ENCODE measurements at places on chromosomes 13 and 19. TPM values are rescaled to one million over a fixed set of nuclear protein-coding genes. Genes with fewer than 3 reads are reported as not detected.

The SKA3 gene
- not detected for polyA plus RNA-seq

The SLAIN1 gene
- 0.75 TPM for polyA plus RNA-seq

GRCh38 chr13:30692113-30692512, 43.2 kb upstream of the ALOX5AP start:
- no peak for DNase-seq

- no peak for DNase-seq
Observed at GRCh38 chr13:106355866-106356265, 179.6 kb downstream of the EFNB2 start.

The FCHO1 gene
- polyA plus RNA-seq = 13.4 TPM

GRCh38 chr13:79692846-79693245, 211.9 kb downstream of the NDFIP2 start:
- DNase-seq = no peak

DNA sequence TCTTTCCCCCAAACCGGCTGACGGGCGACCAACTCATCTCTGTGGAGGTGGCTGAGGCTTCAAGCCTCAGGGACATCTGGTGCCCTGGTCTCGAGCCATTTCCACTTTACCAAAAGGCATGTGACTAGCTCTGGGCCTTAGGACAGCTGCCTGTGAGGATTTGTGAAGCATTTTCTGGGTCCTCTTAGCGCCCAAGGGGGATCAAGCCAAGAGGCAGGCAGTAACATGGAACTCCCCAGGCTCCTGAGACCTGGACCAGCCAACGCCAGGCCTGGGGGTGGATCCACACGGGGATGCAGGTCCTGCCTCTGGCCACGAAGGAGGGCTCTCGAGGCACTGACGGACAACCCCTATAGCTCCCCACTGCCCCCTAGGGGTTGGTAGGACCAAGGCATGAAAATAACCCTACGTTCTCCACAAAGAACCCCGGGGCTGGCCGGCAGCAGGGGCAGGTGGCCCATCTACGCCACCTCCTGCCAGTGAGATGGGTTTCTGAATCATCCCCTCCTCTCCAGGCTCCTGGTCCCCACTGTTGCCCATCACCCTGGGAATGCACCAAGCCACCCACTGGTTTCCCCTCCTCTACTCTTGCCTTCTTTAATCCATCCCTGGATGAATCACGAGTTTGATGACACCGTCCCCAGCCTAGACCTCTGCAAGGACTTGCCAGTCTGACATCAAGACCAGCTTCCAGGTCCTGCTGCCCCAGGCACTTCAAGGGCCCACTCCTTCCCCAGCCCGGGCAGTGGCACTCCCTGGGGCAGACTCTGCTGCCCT, 7.0 kb upstream of the MYDGF start:
- peak; percentile 10 for DNase-seq

- DNase-seq = peak; percentile 15
Observed at GRCh38 chr19:10289836-10290356, at the start of gene ICAM5. Gene ICAM5, plus strand, starts transcription at chr19:10289952. Its CDS starts 92 bp downstream, at chr19:10290044.

- DNase-seq = no peak
Observed at GRCh38 chr19:31306006-31306753, 43.1 kb downstream of the TSHZ3 start.

DNA sequence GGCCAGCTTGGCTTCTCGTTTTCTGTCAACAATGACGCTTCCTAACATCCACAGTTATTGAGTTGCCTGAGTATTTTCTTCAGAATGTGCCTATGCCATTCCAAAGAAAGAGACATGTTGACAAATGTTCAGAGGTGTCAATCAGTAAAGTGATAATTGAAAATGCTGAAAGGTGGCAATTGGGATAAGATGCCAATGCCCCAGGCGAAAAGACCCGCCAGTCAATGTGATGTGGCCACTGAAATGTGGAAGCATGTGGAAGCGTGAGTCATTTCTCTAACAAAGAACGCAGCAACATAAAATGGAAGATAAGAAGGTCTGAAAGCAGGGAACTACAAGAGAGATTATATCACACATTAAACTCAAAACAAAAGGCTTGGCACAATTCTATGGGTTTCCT, 882.2 kb upstream of the SLC10A2 start:
- no peak for DNase-seq

The ZNF571 gene
- polyA plus RNA-seq = 0.32 TPM

- no peak for DNase-seq
Observed at GRCh38 chr13:66543780-66544179, 686.4 kb downstream of the PCDH9 start.

DNA sequence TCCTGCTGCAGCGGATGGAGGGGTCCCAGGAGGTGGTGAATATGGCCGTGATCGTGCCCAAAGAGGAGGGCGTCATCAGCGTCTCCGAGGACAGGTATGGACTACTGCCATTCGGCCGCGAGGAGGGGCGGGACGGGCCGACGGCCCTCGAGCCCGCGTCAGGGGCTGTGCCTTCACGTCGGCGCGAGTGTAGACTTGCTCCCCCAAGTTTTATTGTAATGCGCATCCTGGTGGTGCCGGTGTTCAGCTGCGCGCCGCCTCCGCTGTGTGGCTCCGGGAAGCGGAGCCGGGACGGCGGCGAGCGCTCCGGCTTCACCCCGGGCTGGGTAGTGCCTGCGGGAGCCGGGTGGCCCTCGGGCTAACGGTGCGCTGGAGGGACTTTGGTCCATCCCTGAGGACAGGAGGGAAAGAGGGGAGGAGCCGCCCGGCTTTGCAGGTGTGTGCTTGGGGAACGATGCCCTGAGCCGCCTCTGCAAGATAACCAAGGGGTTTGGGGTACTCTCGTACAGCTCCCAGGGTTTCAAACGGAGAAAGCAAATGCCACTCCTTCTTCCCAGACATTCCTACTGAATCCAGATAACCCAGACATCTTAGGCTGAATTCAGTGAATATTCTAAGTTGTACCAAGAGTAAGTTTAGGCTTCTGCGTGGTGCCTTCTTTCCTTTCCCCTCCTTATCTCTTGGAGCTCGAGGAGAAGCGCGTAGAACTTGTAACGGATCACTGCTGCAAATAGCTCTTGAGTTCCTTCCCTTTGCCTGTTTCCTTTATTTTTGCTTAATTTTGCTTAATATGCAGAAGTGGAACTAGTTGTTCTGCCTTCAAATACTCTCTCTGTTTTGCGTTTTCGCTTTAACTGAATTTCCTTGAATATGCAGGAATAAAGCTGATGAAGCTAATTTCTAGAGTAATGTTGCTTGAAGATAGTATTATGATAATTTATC, 740 bp downstream of the WDFY2 start:
- DNase-seq = peak; percentile 44

DNA sequence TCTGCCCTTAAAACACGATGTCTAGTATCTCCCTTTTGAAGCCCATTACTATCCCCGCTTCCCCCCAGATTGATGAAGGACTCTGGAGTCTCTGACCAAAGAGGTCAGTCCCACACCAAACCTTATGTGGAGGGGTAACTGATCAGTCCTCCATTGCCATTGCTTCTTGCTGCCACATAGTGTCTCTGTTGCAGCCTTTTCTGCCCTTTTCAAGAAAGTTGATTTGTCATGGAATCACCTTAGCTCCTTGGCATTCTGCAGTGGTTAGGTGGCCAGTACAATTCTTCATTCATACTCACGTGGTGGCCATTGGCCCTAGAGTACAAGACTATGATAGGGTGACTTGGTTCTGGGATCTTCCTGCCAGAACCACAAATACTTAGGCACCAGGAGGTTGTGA, 8.4 kb upstream of the HTR2A start:
- no peak for DNase-seq

The SLC44A2 gene
- 95.9 TPM for polyA plus RNA-seq

- no peak for DNase-seq
Observed at GRCh38 chr19:41897181-41897580, 14.2 kb downstream of the ARHGEF1 start.

DNA sequence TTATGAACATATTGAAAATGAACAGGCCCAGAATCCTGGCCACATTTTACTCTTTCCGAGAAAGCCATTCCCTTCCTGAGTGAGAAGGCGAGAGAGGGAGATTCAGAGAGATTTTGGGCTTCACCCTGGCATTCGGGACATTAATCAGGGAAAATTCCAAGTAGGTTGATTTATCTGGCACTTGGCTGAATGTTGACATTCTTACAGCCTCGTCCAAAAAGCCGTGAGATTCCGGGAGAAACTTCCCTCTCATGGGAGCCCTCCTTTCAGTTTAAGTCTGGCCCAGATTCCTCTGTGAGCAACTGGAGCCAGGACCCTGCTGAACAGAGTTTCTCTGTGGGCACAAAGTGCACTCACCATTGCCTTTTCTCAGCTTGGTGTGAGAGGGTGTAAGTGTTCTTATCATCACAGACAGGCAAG, 129.2 kb upstream of the PEG3 start:
- DNase-seq = no peak

- peak; percentile 61 for DNase-seq
Observed at GRCh38 chr19:4369888-4370260, 26.5 kb downstream of the MPND start.

The WDR62 gene
- polyA plus RNA-seq = 0.84 TPM

DNA sequence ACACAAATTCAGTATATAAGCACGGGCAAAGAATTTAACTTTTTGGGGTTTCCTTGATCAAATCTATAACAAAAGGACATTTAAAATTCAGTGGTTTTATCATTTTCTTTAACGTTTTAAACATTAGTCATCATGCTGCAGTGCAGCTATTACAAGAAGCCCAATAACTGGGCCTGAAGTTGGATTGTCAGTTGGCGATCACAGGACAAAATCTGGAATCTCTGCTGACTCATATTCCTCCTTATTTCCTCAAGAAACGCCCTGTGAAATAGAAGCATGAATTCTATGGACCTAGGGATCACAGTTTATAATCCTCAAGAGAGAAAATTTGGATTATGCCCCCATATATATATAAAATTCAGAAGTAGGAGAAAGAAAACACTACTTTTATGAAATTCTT, 971.6 kb upstream of the MIR17HG start:
- no peak for DNase-seq

DNA sequence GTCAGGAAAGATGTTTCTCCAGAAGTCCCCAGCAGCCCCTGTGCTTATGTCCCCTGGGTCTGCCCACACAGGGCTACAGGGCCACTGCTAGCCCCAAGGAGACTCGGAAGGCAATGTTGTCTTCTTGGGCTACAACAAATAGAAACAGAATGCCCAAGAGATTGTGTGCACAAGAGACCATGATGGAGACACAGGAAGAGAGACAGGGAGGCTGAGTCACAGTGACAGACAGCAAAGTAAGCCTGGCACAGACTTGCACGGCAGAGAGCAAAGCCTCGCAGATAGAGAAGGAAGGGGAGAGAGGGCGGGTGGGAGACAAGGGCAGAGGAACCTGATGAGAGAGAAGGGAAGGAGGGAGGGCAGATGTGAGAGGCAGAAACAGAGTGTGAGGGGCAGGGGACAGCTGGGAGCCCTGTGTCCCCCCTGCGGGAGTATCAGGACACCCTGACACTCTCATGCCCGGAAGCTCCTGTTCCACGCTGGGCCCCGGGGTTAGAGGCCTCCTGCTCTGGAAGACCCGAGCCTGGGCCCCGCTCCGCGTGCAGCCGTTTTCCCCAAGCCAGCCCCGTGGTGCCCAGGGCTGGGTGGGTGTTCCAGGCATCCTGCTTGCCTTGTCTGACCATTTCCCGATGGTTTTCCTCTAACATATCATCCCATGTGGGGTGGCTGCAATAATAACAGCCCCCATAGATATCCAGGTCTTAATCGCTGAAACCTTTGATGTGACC, 2.7 kb upstream of the PLA2G4C start:
- DNase-seq = peak; percentile 34

The FGF14 gene
- polyA plus RNA-seq = not detected

The ZNF766 gene
- 8.8 TPM for polyA plus RNA-seq

DNA sequence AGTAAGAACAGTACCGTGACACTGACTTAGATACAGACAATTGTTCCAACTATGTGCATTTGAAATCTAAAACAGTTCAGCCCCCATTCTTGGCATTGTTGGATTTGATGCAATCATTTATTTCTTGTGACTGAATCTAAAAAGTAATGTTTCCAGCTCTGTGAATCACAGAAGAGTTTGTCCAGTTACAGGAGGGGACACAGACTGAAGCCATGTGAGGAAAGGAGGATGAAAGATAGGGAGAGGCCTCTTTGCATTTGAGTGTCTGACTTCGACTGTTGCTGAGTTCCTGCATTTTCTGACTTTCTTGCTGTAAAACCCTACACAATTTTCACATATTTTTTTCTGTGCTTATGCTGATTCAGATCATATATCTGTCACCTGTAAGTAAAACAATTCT, 179.3 kb upstream of the PCDH17 start:
- DNase-seq = no peak

The LSR gene
- 0.17 TPM for polyA plus RNA-seq

- no peak for DNase-seq
Observed at GRCh38 chr19:9828551-9829063, 889 bp downstream of the UBL5 start.

The SYNE4 gene
- polyA plus RNA-seq = 0.71 TPM

DNA sequence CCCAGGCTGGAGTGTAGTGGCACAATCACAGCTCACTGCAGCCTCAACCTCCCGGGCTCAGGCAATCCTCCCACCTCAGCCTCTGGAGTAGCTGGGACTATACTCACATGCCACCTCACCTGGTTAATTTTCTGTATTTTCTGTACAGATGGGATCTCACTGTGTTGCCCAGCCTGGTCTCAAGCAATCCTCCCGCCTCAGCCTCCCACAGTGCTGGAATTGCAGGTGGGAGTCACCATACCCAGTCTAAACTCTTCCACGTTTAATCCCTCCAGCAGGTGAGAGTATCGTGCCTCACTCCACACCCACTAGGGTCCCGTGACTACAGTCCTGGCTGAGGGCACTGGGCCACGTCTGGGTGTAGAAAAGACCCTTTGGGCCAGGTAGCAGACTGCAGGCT, 16.5 kb downstream of the BCAT2 start:
- no peak for DNase-seq

DNA sequence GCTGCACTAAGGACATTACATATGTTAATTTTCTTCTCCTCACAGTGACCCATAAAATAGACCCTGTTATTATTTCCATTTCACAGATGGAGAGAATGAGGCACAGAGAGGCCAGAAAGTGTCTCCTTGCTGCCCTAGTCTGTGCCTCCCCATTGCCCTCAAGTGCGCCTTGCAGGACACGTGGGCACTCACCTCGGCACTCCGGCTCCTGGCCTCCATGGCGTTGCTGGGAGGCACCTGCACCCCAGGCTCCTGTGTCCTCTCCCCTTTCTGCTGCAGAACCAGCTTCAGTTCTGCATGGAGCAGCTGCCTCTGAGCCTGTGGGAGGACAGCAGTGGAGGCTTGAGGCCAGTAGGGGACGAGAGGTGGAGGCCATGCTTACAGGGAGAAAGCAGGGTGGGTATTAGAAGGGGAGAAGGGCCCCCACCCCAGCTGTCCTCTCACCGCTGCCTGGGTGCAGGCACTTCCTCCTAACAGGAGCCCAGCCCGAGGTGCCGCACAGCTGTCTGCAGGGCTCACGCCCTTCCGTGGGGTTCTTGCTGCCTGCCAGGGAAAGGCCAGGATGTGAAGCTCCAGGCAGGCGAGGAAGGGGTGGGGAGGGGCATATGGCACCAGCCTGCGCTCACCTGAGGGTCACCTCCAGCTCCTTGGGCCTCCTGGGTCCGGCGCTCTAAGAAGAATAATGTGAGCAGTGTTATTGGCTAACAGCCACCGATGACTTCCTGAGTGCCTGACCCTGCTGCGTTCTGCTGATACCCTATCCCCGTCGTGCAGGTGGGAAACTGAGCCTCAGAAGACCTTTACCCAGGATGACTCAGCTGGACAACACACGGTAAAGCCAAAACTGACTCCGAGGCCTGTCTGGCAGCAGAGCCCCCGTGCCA, 5.2 kb downstream of the PRX start:
- DNase-seq = no peak

- peak; percentile 62 for DNase-seq
Observed at GRCh38 chr13:50654331-50654730, 189.2 kb downstream of the DLEU7 start.

GRCh38 chr19:38145623-38146022, 78.4 kb downstream of the DPF1 start:
- DNase-seq = peak; percentile 2

Measured in CD14-positive monocyte (primary cell).